ENCODE measurements at places on chromosomes 3 and 15.
A peak's percentile ranks its signal among the peaks of the same experiment; 100 is the strongest.

DNA sequence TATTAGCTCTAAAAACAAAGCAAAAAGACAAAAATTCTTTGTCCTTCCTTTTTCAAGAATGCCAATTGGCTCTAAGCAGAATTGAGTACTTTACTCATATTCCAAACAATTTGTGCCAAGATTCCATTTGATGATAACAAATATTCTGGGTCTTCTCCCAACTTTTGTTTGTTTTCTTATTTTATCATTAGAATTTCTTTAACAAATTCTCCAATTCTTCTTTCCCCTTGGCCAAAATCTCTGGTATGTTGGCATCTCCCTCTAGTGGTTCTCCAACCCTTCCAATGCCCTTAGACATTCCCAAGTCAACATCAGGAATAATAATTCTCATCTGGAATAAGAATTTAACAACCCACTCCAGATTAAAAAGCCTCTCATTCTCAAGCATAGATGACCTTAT lies 5.3 kb downstream of the CPOX start:
- peaks cover 49% of the 10 kb centered on the region for H3K4me1 ChIP-seq
- no peak overlapping the region for H3K27ac ChIP-seq
- no peaks in the 10 kb centered on the region for H3K27me3 ChIP-seq
- no peak overlapping the region for H3K4me3 ChIP-seq

DNA sequence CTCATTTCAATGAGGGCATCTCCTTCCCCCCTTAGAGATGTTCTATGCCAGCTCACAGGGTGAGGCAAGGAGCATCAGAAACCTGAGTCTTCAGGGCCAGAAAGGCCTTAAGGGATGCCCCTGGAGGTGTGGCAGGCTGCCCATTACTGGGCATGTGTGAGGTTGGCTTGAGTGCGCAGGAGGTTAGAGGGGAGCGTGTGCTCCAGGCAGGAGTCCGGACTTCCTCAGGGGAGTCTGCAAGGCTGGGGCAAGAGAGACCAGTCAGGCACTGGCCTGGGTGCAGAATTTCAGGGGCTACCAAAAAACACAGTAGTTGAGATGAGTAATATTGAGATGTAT lies 1.9 kb downstream of the LOXL1 start:
- peaks cover 2% of the 10 kb centered on the region for H3K36me3 ChIP-seq
- DNase-seq = no peak
- H3K27me3 ChIP-seq = no peaks in the 10 kb centered on the region
- peaks cover 54% of the 10 kb centered on the region for H3K4me1 ChIP-seq
- H3K27ac ChIP-seq = peak overlapping the region; percentile 83
- peak overlapping the region; percentile 87 for H3K4me3 ChIP-seq

DNA sequence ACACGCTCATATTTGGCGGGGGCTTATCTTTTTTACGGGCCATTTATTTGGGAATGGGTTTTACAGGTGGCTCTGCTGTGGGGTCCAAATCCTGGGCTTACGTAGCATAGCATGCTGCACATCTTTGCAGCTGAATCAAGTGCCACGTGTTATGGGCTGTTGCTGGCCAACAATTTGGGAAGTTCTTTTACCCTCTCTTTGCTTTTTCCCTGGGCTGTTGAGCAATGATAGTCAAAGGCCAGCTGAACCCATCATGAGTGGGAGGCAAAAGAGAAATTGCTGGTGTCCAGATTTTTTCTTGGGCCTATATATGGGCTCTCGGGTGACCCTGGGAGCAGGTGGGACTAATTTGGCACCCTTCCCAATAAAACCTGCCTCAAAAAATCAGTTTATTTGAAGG lies 209.3 kb upstream of the SATB1 start:
- peaks cover 14% of the 10 kb centered on the region for H3K36me3 ChIP-seq
- H3K27me3 ChIP-seq = no peaks in the 10 kb centered on the region

DNA sequence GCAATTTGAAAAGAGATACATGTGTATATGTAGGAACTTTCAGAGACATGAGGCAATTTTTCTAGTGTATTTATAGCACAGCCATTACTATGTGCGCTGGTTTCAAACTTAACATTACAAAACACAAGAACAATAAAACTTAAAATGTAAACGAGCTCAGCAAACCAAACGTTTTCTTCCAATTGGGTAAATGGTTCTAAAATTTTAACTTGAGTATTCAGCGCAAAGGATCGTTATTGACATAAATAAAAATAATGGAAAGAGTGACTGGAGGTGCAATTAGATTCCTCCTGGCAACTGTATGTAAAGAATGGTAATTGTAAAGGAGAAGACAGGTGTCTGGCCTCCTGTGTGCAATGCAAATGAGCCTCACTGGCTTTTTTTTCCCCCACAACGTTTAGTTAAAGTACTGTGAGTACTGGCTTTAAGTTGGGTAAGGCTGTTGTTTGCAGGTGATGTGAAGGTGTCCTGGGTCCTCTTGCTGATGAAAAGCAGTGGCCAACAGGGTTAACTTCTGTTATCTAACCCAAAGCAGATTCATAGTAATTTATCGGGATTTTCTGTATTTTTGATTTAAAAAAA lies 14.1 kb upstream of the GADL1 start:
- H3K4me3 ChIP-seq = no peak overlapping the region
- no peaks in the 10 kb centered on the region for H3K4me1 ChIP-seq
- no peak overlapping the region for H3K27ac ChIP-seq
- no peaks in the 10 kb centered on the region for H3K36me3 ChIP-seq
- H3K27me3 ChIP-seq = no peaks in the 10 kb centered on the region

GRCh38 chr3:162699291-162699690 lies 1202.7 kb downstream of the OTOL1 start:
- no peak for DNase-seq
- H3K4me3 ChIP-seq = no peak overlapping the region
- H3K27me3 ChIP-seq = no peaks in the 10 kb centered on the region
- no peaks in the 10 kb centered on the region for H3K4me1 ChIP-seq
- H3K36me3 ChIP-seq = no peaks in the 10 kb centered on the region
- H3K27ac ChIP-seq = no peak overlapping the region

DNA sequence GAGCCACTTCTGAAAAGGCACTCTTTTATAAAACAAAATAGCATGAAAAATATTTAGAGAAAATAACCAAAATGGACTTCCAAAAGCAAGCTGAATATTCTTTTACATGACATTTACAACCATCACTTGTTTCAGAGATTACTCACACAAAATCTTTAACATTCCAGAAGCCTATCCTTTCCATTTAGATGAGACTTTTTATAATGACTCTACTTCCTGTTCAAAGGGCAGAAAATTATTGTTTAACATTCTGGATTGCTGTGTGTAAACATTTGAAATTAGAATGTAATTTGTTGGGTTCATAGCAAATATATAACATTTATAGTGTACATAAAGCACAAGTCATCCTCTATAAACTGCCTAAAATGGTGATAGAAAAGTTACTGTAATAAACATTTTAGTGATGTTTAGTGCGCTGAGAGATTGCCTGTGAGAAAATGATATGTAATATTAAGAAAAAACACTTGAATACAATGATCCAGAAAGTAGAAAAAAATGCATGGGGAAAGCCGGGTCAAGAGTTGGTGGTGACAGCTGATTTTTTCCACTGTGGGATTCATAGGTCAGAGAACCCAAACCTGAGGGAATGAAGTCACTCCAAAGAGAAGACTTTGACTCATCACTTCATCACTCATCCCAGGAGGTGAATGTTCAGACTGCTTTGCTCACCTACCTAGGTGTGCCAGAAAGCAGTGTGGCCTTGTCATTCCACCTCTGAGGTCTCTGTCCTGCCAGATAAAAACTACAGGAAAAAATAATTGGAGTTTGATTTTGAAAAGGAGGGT lies 305.8 kb downstream of the ARPP21 start:
- no peaks in the 10 kb centered on the region for H3K4me1 ChIP-seq
- DNase-seq = no peak
- no peaks in the 10 kb centered on the region for H3K36me3 ChIP-seq
- no peaks in the 10 kb centered on the region for H3K27me3 ChIP-seq
- no peak overlapping the region for H3K27ac ChIP-seq

GRCh38 chr3:111812701-111813100 lies 46.4 kb upstream of the PHLDB2 start:
- H3K4me1 ChIP-seq = no peaks in the 10 kb centered on the region
- H3K4me3 ChIP-seq = no peak overlapping the region
- no peak overlapping the region for H3K27ac ChIP-seq

DNA sequence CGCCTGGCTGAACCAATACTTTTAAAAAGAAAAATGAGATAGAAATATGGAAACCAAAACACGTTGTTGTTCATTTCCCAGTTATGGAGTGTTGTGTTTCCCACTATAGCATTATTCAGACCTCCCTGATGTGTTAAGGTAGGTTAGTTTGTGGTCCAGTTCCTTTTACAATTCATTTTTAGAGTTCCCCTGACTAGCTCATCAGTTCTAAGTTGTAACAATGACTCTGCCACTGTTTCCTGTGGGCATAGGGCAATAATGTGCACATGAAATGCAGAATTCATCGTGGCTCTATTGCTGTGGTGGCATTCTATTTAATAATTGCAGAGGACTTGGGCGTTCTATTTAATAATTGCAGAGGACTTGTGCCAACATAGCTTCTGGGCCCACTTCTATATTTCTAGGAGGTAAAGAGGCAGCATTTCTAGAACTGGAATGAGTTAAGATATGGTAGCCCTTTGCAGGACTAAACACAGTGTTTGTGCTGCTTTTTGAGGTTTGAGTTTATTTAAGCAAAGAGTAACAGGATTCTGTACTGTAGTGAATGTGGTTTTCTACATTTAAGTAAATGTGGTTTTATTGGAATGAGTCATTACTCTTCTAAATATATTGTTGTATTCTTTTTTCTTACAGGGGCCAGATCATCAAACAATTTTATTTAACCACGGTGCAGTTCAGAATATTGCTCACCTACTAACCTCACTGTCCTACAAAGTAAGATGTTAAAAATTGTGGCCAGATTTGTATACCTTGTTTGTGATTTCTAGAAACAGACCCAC lies 47.5 kb downstream of the ARMC8 start:
- H3K36me3 ChIP-seq = peaks cover 9% of the 10 kb centered on the region
- no peaks in the 10 kb centered on the region for H3K27me3 ChIP-seq
- no peak overlapping the region for H3K27ac ChIP-seq
- no peak for DNase-seq
- H3K4me1 ChIP-seq = peaks cover 6% of the 10 kb centered on the region

- peaks cover 33% of the 10 kb centered on the region for H3K4me1 ChIP-seq
- H3K27me3 ChIP-seq = no peaks in the 10 kb centered on the region
Measured at GRCh38 chr15:74799856-74800558, 12.6 kb upstream of the LMAN1L start.

GRCh38 chr15:80679167-80679803 lies 15.8 kb upstream of the ABHD17C start:
- peaks cover 3% of the 10 kb centered on the region for H3K4me1 ChIP-seq
- H3K27ac ChIP-seq = no peak overlapping the region
- H3K4me3 ChIP-seq = no peak overlapping the region
- no peak for DNase-seq

GRCh38 chr3:190970560-190970959 lies 108.1 kb upstream of the GMNC start:
- DNase-seq = no peak
- H3K36me3 ChIP-seq = no peaks in the 10 kb centered on the region
- H3K27ac ChIP-seq = no peak overlapping the region
- no peaks in the 10 kb centered on the region for H3K27me3 ChIP-seq
- H3K4me3 ChIP-seq = no peak overlapping the region
- H3K4me1 ChIP-seq = no peaks in the 10 kb centered on the region

- peaks cover 10% of the 10 kb centered on the region for H3K4me1 ChIP-seq
- H3K36me3 ChIP-seq = peaks cover 2% of the 10 kb centered on the region
- H3K27ac ChIP-seq = no peak overlapping the region
- no peak overlapping the region for H3K4me3 ChIP-seq
- no peak for DNase-seq
- H3K27me3 ChIP-seq = peaks cover 60% of the 10 kb centered on the region
Measured at GRCh38 chr3:99635348-99635747, 3.0 kb upstream of the COL8A1 start.

DNA sequence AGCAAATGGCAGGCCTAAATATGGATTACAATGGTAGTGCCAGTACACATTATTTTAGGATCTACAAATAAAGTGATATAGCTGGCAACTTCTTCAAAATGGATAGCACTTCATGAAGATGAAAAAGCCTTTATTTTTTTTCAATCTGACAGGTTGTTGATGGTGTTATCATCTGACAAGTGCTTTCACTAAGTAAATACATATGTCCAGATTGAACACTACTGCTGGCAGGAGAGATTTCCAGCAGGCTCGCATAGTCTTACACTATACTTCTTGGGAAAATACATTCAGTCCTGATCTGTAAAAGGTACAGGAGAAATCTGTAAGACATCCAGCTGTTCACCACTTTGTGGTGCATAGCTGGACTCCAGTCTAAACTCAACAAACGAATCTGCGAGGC lies 50.9 kb upstream of the ALCAM start:
- no peak for DNase-seq
- H3K4me3 ChIP-seq = no peak overlapping the region
- no peaks in the 10 kb centered on the region for H3K36me3 ChIP-seq
- H3K27ac ChIP-seq = no peak overlapping the region
- H3K4me1 ChIP-seq = no peaks in the 10 kb centered on the region
- peaks cover 5% of the 10 kb centered on the region for H3K27me3 ChIP-seq

DNA sequence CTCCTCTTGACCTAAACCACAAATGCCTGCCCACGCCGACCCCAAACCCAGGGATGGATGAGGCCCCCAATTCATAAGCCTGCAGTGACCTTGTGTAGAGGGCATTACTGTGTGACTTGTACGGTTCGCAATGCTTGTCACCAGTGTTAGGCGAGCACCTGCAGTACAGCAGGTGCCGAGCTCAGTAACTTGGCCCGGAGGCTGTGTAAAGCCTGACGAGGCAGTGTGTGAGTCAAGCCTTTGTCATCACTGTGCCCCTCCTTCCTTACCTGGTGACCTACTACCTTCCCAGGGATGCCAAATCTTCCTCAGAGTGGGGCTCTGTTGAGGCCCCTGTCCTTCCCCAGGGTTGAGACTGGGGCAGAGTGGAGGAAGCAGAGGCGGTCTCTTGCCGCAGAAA lies 37.2 kb upstream of the TMEM115 start:
- H3K4me3 ChIP-seq = no peak overlapping the region
- no peaks in the 10 kb centered on the region for H3K27me3 ChIP-seq
- peaks cover 13% of the 10 kb centered on the region for H3K4me1 ChIP-seq
- DNase-seq = no peak
- no peak overlapping the region for H3K27ac ChIP-seq
- no peaks in the 10 kb centered on the region for H3K36me3 ChIP-seq

GRCh38 chr3:7581831-7582230 lies 720.9 kb downstream of the GRM7 start:
- no peak for DNase-seq
- H3K27me3 ChIP-seq = no peaks in the 10 kb centered on the region
- H3K36me3 ChIP-seq = no peaks in the 10 kb centered on the region
- no peaks in the 10 kb centered on the region for H3K4me1 ChIP-seq
- H3K27ac ChIP-seq = no peak overlapping the region

- H3K4me1 ChIP-seq = no peaks in the 10 kb centered on the region
- H3K4me3 ChIP-seq = no peak overlapping the region
- no peaks in the 10 kb centered on the region for H3K36me3 ChIP-seq
- H3K27ac ChIP-seq = no peak overlapping the region
Measured at GRCh38 chr3:66014651-66015050, 24.1 kb downstream of the MAGI1 start.

Measured in activated naive CD8-positive, alpha-beta T cell treated with anti-CD3 and anti-CD28 coated beads, Interleukin-2, amount 10 ng/mL, durations not matched to agents 7 days and 5 days (primary cell).